ENCODE measurements at places on chromosomes 1 and 21. TPM values are rescaled to one million over a fixed set of nuclear protein-coding genes. Genes with fewer than 3 reads are reported as not detected.

ANGPTL1 gene
- 24.5 TPM for total RNA-seq

NUDT4B gene
- total RNA-seq: not detected

NR0B2 gene
- total RNA-seq: 0.79 TPM

- peaks cover 22% of the 10 kb centered on the region for H3K4me1 ChIP-seq
- H3K27ac ChIP-seq: peak overlapping the region; percentile 8
- peak overlapping the region; percentile 83 for H3K4me3 ChIP-seq
- no peak for DNase-seq
- no peaks in the 10 kb centered on the region for H3K27me3 ChIP-seq
Measured at GRCh38 chr1:41915786-41916571, 2.7 kb downstream of the HIVEP3 start.

GRCh38 chr1:37453647-37454046, 20.7 kb upstream of the ZC3H12A start:
- no peak for DNase-seq
- no peak overlapping the region for H3K4me3 ChIP-seq
- H3K36me3 ChIP-seq: no peaks in the 10 kb centered on the region
- no peak overlapping the region for H3K27ac ChIP-seq
- no peaks in the 10 kb centered on the region for H3K4me1 ChIP-seq
- H3K27me3 ChIP-seq: no peaks in the 10 kb centered on the region

- H3K27me3 ChIP-seq: no peaks in the 10 kb centered on the region
- no peaks in the 10 kb centered on the region for H3K4me1 ChIP-seq
- no peak overlapping the region for H3K4me3 ChIP-seq
- no peak overlapping the region for H3K27ac ChIP-seq
Measured at GRCh38 chr1:55658917-55659316, 443.8 kb upstream of the USP24 start.

DNA sequence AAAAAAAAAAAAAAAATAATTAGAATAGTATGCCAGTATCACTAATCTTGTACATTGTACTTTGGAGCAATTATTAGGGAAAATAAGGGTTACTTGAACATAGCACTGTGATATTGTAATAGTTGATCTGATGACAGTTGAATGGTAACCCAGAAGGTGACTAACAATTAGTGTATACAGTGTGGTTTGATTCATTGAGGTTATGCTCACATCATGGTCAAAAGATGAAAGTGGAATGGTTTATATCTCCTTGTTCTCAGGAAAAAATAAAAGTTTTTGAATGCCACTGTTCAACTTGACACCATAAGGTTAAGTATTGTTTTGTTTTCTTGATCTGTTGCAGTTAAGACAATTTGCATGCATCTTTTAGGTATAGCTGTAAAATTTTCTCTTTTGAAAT, 87.0 kb downstream of the GPR52 start:
- no peaks in the 10 kb centered on the region for H3K36me3 ChIP-seq
- H3K27ac ChIP-seq: no peak overlapping the region
- no peaks in the 10 kb centered on the region for H3K27me3 ChIP-seq
- H3K4me1 ChIP-seq: no peaks in the 10 kb centered on the region
- no peak overlapping the region for H3K4me3 ChIP-seq

- no peaks in the 10 kb centered on the region for H3K27me3 ChIP-seq
- no peak overlapping the region for H3K27ac ChIP-seq
Measured at GRCh38 chr1:63731117-63732043, 42.4 kb upstream of the ROR1 start.

GRCh38 chr1:26574719-26575251, 45.2 kb downstream of the RPS6KA1 start:
- peaks cover 9% of the 10 kb centered on the region for H3K36me3 ChIP-seq
- no peak overlapping the region for H3K27ac ChIP-seq
- no peaks in the 10 kb centered on the region for H3K4me1 ChIP-seq
- no peaks in the 10 kb centered on the region for H3K27me3 ChIP-seq

GRCh38 chr1:43482215-43482614, 28.5 kb upstream of the HYI start:
- no peak for DNase-seq
- H3K27me3 ChIP-seq: no peaks in the 10 kb centered on the region
- H3K27ac ChIP-seq: no peak overlapping the region
- H3K4me3 ChIP-seq: no peak overlapping the region
- H3K4me1 ChIP-seq: no peaks in the 10 kb centered on the region

DNA sequence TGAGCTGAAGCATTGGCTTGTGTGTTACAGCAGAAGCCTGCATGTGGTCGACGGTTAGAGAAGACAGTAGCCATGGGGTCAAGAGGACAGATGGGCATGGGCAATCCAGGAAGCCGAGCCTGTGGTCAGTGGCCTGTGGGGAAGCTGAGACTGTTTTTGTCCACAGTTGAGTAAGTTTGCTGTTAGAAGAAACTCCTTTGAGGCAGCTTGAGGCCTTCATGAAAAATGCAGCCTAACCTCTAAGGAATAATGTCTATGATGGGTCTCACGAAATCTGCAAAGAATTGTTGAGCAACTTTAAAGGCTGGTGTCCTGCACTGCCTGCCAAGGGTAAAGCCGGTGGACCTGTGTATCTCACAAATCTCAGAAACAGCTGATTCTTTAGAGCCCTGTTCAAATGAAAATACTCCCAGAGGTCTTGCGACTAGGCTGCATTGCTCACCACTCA, 322.4 kb downstream of the SETD4 start:
- H3K4me3 ChIP-seq: no peak overlapping the region
- peak; percentile 33 for DNase-seq
- H3K27ac ChIP-seq: no peak overlapping the region
- H3K27me3 ChIP-seq: no peaks in the 10 kb centered on the region
- H3K4me1 ChIP-seq: no peaks in the 10 kb centered on the region

Measured in kidney (tissue), 22 donors.